ENCODE measurements at places on chromosomes 3 and 15.
A peak's percentile ranks its signal among the peaks of the same experiment; 100 is the strongest.

DNA sequence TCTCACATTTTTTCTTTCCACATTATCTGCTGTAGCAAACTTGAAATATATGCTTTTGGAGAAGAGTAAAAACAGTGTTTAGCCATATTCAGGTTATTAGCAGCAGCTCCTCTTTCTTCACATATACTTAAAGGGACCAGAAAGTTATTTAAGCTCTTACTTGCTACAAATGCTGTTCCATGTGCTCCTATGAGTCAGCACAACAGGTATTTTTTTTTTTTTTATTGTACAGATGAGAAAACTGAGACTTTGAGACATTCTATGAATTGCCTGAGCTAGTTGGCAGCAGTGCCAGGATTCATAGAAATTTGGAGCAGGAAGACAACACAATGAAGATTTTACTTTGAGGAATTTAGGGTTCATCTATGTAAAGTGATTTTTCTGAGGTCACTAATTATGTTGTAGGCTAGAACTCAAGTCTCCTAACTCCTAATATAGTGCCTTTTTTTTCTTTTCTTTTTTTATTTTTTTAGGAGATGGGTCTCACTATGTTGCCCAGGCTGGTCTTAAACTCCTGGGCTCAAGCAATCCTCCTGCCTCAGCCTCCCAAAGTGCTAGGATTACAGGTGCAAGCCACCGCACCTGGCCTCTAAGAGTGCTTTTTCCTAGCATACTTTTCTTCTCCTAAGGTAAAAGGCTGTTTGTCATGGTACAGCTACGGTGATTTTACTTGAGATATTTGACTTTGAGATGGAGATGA, 23.6 kb downstream of the SETD5 start:
- no peak for DNase-seq

DNA sequence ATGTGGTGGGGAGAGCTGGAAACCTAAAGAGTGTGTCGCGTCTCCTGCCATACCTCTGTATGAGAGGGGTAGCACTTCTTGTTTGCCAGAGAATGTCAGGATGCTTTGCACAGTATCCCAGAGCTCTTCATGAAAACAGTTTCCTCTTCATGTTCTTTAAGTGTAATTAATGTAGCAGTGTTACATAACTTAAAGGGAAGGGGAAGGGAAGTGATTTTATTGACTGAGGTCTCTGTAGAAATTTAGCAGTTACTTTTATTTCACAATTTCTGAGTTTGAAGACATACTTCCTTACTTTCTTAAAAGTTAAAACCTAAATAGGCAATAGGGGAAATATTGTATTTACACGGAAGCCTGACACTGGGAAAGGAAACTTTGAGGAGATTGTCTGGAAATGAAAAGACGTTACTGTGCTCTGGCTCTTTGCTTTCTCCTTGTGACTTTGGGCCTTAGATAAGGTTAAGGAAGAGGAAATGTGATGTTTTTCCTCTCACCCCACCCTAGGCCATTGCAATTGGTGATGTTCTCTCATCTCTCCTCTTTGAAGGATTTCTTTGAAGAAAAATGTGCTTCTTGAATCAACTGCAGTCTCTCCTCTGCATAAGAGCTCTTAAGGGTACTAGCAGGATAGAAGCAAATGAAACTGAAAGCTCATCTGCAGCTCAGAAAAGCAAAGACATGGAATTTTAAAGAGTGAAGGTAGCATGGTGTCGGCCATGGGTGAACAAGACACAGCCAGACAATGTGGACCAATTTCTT, 6.0 kb downstream of the NXPE3 start:
- DNase-seq: no peak

- DNase-seq: no peak
These were observed 33.6 kb upstream of the GALNT15 start for GRCh38 chr3:16140894-16141285.

DNA sequence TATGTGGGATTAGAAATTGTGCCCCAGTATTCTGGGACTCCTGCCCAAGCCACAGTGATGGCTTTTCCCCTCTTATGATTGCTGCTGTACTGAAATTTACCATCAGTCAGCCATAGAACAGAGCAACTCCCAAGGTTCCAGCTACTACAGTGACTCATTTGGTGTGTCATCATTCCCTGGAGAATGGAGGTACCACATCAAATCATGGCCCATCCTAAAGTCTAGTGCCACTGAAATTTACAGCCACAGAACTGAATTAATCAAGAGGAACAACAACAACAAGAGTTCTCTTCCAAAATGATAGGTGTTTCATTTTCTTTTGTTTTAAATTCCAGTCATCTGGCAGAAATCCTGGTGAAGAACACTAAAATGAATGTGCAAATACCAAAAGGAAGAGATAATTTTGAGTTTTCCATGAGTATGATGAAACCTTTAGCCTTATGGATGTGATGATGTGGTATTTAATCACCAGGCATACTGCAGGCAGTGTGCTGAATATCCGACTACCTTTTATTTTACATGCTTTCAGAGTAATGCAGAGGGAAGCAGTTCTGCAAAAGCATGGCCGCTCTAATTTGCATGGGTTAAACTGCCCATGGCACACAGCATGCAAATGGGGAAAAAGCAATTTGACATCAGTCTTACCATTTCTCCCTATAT, 75.6 kb upstream of the SLC2A2 start:
- DNase-seq: no peak

GRCh38 chr3:132709761-132710160, 12.4 kb downstream of the NPHP3 start:
- DNase-seq: no peak

DNA sequence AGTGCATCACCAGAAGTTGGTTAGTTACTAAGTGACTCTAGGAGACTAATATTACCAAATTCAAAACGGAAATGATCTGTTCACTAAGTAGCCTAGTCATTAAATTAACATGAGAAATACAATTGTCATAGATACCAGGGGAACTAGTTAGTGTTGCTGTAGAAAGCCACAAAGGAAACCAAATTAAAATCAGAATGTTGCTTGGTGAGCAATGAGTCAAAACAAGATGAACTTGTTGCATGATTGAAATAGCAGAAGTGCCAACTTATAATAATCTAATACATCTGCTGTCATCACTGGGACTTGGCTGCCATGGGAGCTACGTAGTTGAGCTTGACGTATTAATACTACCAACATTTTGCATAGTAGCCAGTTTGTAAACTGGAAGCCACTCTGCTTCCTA, 458.1 kb downstream of the DIPK2A start:
- no peak for DNase-seq

DNA sequence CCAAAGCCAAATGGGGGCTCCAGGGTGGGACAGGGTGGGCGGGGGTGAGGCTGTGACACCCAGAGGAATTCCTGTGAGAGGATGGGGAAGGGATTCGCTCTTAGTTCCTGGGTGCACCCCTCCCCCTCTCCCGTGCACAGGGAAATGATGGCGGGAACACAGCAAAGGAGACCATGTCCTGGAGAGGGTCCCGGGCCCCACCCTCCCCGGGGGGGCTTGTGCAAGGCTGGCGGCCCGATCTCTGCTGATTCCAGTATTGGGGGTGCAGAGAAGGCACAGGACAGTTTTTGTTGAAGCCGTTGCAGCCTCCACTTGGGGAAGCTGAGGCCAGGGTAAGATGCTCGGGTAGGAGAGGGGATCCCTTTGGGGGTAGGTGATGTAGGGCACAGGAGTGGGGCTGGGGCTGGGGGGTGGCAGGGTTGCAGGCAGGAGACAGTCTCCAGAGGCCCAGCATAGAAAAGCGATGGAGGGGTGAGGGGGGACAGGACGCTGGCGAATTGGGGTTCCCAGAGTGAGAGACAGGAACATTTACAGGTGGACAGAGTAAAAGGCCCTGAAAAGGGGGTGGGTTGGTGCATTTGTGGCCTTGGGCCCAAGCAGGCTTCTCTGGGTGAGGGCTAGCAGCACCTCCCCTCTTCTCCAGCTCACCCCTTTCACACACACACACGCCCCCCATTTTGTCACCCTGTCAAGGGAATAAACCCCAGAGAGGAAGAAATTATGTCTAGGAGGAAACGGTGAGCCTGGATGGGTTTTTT, 38.5 kb downstream of the HMCES start:
- DNase-seq: peak; percentile 47

- no peak for DNase-seq
These were observed 145.2 kb upstream of the NUDT16 start for GRCh38 chr3:131236421-131236820.

DNA sequence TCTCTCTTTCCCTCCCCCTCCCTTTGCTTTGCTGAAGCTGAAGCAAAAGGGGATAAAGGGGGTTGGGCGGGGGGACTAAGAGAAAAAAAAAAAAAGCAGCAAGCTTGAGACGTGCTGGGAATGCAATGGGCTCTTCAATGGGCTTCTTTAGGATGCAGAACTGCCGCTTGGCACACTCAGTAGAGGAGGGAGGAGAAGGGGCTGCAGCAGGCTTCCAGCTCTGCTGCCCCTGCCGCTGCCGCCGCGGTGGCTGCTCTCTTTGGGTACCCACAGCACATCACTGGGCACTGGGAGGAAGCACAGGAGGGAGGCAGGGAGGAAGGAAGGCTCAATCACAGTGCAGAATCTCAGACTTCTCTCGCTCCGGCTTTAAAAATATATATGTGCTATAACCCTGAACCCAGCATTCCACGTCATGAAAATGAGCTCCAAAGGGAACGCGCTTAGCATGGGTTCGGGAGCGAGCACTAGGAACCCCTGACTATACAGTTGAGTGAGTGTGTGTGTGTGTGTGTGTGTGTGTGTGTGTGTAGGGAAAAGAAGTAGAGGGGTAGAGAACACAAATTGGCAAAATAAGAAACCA, 3.5 kb downstream of the SLITRK3 start:
- DNase-seq: no peak
